Stimulated activated CD8-positive, alpha-beta memory T cell treated with anti-CD3 and anti-CD28 coated beads, Interleukin-7, amount 100 ng/mL, for 1 hour (primary cell): ENCODE measurements at places on chromosomes 12 and 14.

- no peak for DNase-seq
Measured at GRCh38 chr14:51564460-51564859, 87.2 kb upstream of the FRMD6 start.

- DNase-seq: no peak
Measured at GRCh38 chr12:22481547-22482104, 62.7 kb downstream of the C2CD5 start.

- no peak for DNase-seq
Measured at GRCh38 chr14:58198086-58198485, 1.9 kb upstream of the ACTR10 start.

DNA sequence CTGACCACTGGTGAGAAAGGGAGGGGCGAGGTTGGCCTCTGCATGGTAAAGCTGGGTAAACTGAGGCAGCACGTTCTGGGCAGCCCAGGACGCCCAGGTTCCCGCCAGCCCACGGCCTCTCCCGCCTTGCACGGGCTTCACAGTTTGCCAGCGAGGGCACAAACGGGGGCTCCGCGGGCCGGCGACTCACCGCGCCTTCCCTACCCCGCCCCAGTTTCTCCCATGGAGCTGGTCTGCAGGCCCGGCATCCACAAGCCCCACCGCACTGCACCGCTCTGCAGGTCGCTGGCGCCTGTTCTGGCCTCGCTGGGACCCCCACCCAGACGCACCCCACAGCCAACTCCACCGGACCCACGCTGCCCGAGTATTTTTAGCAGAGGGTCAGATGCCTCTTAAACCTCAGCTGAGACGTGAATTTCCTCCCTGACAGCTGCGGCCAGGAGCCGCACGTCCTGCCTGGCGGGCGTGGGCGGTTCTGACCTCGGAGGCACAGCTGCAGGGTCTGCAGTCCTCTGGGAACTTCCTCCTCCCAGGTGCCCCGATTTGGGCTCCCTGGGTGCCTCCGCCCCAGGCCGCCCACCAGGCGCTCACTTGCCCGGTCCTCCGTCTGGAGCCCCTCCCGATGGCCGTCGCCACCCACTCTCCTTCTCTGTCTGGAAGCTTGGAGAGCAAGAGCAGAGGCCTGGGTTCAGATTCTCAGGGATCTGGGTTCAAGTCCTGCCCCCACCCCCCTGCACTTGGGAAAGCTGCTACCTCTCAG lies 29.5 kb upstream of the INF2 start:
- DNase-seq: no peak

GRCh38 chr12:68614105-68614679 lies 3.5 kb downstream of the RAP1B start:
- DNase-seq: no peak

DNA sequence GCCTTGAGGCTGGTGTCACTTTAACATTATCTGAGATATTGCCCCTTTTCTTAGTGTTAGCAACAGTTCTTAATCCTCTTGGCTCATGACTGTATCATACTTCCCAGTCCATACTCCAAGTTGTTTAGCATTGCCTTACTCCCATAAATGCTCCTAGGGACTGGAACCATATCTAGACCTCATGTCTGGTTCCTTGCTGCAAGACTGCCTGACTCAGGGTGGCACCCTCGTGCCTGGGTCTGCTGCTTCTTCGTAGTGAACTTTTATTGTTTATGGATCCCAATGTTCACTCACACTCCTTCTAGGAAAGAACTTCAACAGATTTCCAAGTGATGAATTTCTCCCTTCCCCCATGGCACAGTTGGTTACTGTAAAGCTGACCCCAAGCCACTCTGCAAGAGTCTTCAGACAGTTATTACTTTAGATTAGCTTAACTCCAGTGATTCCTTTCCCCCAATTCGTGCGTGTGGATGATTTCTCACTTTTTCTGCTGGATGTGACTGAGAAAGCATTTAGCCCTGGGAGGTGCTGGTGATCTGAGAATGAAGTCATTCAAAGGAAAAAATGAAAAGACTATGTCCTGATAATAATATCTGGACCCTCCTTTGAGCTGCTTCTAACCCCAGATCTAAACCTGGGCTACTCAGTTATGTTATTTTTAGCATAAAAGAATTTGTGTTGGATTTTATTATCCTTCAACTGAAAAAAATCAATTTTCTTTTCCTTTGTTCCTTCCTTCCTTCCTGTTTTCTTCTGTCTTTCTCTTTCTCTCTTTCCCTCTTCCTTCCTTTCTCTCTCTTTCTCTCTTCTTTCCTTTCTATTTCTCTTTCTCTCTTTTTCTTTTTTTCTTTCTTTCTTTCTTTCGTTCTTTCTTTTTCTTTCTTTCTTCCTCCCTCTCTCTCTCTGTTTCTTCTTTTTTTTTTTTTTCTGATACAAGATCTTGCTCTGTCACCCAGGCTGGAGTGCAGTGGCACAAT lies 47.5 kb upstream of the PPP1R12A start:
- DNase-seq: no peak

GRCh38 chr12:57429473-57430111 lies 1.3 kb downstream of the R3HDM2 start:
- no peak for DNase-seq

DNA sequence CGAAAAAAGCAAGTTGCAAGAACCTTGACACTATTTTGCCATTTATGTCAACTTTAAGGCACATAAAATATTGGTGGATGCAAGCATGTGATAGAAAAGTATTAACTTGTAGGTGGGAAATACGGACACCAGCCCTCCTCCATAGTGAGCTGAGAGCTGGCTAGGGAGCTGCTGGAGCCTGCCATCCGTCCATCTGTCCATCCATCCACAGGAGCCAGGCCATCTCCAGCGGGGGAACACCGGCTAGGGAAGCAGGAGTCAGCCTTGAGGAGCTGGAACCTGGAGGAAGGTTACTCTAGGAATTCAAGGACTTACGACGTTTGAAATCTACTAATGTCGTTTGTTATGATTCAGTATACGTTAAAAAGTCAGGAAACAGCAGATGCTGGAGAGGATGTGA lies 120.7 kb upstream of the C14orf180 start:
- no peak for DNase-seq

- DNase-seq: no peak
Measured at GRCh38 chr12:105142259-105142658, 34.7 kb downstream of the WASHC4 start.

DNA sequence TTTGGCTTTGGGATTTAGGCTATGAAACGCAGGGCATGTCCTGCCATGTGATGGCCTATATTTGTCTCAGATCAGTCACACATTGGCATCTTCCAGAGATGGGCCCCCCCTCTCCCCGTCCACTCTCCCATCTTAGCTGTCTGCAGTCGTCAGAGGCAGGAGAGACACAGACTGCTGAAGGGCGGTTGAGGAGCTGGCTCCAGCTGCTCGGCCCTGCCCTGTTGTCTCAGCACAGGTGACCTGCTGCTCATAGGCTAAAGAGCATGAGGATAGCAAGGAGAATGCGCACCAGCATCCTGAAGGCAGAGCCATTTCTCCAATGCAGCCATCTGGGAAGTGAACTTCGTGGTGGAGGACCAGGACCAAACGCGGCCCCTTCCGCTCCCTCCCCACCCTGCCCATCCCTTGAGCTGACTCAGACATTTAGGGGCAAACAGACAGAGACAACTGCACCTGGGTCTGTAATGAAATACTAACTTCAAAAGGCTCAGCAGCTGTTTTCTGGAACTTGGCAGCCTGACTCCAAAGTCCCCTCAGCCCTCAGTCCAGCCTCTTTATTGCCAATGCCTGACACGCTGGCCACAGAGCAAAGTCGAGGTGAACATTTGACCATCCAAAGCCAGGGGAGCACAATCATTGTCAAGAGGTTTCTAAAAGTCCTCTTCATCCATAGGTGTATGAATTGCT lies 22.3 kb downstream of the FZD10 start:
- DNase-seq: no peak

- no peak for DNase-seq
Measured at GRCh38 chr12:72453550-72453949, 181.4 kb downstream of the TRHDE start.

- no peak for DNase-seq
Measured at GRCh38 chr12:40054555-40055227, 51.2 kb downstream of the SLC2A13 start.

DNA sequence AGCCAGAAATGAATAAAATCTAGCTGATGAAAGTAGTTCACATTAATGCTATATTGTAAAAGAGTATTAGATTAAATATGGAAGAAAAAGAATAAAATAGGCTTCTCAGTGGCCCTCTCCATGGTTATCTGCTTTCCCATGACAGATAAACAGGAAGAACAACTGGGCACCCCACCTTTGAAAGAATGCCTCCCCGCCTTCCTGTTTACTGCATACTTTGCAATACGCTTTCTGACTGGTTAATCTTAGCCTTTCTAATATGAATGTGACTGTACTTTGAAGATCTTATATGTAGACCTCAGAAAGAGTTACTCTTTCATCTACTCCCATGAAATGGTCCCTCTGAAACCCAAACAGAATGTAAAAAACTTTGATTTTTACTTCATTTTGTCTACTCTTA lies 34.1 kb upstream of the DAAM1 start:
- DNase-seq: no peak

DNA sequence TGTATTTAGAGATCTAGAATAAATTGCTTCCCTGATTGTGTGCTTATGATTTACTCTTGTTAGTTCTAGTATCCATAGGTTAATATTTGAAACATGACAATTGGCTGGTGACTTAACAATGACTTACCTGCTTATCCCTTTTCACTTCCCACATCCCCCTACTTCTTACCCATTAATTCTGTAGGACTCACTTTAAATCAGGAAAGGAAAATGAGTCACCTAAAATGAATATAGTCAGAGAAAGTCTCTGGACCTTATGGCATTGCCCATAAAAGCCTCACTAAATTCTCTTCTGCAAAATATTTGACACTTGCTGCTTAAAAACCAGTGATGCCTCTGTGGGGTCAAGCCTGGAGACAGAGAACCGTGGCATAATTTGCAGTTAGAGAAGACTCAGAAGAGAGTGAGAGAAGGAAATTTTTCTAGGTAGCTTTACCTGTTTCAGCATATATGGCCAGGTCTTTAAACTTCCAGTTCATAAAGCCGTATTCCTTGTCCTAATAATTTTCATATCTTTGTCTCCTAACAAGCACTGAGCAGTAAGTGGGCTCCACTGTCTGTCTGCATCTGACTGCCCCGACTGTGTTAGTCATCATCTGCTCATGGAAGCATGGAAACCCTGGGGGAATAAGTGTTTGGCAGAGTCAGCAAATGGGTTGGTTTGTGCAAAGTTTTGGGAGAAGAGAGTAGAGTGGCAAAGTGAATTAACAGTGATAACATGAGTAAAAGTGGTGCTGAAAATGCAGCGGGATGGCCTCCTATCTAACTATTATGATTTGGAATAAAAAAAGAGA lies 294.4 kb downstream of the AKAP6 start:
- DNase-seq: no peak

DNA sequence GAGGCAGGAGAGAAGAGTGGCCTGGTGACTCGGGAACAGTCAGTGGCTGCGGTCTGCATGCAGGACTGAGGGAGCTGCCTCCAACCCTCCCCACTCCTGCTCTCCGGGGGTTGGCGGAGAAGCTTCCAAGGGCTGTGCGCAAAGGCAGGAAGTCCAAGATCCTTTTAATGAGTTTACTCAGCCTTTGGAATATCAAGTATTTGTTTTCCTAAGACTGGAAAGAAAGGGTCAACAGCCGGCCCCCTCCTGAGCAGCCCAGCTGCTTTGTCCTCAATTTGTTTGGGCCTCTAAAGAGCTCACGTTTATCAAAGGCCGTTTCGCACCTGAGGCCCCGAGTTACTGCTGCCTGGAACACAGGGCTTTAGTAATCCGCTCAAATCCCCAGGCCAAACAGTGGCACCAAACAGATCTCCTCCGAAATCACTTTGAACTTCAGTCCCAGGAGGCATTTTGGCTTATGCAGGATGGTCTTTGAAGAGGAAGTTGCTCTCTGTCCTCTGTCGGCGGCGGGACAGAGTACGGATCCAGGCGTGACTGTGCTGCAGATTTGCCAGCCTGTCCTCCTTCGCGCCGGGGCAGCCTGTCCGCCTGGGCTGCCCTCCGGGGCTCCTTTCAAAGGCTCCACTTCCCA lies 117.2 kb upstream of the FZD10 start:
- DNase-seq: no peak

- no peak for DNase-seq
Measured at GRCh38 chr14:67765192-67765834, 51.1 kb downstream of the ZFYVE26 start.
